ENCODE measurements at places on chromosomes 7 and 10.

- DNase-seq: no peak
Observed at GRCh38 chr7:57646901-57647246, 196.9 kb downstream of the ZNF716 start.

GRCh38 chr7:44402401-44403060, 77.1 kb upstream of the CAMK2B start:
- no peak for DNase-seq

DNA sequence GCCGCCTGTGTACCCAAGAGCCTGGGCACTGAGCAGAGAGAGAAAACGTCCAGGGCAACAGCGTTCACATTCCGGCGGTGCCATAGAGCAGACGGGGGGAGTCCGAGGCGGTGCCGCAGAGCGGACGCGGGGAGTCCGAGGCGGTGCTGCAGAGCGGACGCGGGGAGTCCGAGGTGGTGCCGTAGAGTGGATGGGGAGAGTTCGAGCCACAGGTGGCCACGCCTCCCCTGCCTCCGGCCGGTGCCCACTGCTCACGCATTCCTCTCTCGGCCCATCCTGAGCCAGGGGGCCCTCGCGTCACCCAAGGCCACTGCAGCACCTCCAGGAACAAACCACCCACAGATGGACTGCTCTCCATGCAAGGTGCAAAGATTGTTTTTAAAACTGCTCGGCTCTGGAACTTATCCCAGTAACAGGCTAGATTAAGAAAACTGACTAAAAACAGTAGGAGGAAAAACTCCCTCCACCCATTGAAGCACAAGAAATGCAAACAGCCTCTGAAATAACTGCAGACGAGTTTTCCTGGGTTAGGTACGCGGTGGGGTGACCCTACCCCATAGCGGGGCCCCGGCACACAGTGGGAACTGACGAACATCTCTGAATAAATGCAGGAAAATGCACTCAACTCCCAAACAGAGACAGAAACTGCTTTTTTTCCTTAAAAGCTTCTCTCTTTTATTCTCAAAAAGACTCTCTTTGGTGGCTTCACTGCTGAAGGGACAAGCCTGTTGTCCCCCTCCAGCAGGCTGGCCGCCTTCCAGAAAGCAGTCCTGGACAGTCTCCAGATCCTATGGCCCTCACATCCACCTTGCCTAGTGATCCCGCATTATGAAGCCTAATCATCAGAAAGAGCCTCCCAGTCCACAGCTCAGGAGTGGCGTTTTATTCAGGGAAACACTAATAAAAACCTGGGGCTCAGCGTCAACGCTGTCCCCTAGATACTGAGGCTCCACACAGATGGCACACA, 55.9 kb downstream of the DIP2C start:
- DNase-seq: peak; percentile 41

DNA sequence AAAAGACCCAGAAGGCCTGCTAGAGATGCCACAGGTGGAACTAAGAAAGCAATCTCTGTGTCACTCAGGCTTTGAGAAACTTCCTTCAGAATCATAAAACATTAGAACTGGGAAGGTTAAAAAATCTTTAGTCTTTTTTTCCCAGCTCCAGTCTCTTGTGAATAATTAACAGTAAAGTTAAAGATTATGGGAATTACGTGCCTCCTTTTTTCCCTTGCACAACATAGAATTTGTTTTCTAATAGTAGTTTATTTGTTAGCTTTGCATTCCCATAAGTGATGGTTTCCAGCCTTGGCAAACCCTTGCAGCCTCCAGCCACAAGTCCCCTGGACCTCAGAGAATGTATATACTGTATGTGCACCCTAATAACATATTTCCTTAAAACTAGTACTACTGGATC, 128.3 kb downstream of the TPST1 start:
- no peak for DNase-seq

- no peak for DNase-seq
Observed at GRCh38 chr10:121406823-121407545, 191.3 kb downstream of the FGFR2 start.

Measured in activated effector memory CD4-positive, alpha-beta T cell treated with anti-CD3 and anti-CD28 coated beads, Interleukin-2, amount 50 U/mL, for 16 hours (primary cell).